ENCODE measurements at places on chromosomes 6 and 20.

DNA sequence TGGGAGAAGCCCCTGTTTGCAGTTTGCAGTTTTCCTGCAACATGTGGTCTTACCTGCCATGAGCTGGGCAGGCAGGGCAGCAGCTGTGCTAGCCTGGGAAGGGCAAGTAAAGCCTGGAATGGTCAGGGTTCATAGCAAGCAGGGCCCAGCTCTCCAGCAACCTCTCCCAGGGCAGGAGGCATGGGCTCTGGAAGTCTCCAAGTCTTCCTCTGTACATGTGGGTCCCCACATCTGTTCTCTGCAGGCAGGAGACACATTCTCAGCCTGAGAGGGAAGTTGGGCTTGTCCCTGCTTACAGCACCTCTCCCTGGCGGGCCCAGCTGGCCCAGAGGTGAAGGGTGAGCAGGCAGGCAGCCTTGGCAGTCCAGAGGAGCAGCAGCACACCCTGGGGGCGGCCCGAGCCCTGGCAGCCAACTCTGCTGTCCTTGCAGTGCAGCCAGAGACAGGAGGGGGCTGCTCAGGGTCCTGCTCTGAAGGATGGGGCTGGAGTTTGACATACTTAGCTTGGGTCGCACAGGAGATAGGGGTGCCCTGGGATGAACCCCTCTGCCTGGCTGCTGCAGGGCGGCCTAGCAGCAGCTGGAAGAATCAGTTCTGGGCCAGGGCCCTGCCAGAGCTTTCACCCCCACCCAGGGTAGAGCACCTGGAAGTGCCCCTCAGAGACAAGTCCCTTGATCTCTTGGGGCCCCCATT lies 176.0 kb downstream of the MRPL14 start:
- no peak for DNase-seq

DNA sequence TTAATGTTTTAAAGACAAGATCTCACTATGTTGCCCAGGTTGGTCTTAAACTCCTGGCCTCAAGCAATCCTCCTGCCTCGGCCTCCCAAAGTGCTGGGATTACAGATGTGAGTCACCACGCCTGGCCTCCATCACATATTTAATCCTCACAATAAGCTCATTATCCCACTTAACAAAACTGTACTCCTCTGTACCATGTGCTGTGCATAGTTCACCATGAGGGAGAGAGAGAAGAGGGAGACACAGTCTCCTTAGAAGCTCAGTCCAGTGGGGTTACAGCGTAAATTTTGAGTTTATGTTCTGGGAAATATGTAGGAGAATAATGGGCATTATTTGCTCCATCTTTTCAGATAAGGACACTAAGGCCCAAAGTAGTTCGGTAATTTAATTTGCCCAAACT lies 7.9 kb upstream of the CPNE5 start:
- DNase-seq = no peak

DNA sequence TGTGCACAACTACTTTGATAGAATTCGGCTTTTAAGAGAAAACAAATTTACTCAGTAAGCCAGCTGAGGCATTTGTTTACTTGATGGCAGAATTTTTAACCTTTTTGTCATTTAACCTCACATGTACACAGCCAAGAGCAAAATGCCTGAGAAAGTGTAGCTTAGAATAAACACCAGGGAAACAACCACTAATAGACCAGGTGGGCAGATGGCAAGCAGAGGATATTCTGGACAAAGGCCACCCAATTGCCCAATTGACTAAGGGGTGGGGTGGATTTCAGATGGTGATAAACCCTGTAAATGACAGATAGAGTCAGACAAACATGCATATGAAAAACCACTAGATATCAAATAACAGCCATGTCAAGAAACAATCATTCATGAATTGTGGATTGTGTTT lies 190.7 kb upstream of the FBXL4 start:
- no peak for DNase-seq

GRCh38 chr6:626236-626635 lies 30.7 kb downstream of the HUS1B start:
- DNase-seq = no peak

DNA sequence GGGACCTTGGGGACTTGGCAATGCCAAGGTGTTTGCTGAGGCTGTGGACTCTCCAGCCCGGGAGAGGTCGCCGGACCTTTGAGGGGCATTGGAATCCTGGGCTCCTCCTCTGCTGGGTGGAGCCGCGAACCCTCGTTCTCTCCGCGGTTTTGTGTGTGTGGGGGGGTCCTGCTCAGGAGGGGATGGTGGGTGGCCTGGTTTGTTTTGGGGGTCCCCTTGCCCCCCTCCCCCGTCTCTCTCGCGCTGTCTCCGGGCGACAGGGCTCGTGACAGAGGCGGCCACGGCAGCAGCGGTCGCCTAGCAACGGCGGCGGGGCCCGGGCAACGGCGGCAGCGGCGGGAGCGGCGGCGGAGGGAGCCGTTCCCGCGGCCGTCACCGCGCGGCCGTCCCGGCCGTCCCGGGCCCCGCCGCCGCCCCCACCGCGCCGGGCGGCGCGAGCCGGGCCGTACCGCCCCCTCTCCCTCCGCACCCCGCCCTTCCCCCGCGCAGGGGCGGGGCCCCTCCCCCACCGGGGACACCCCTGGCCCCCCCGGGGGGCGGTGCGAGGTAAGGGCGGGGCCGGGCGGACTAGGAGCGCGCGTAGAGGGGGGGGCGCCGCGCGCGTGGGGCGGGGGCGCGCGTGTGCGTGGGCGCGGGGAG lies 7.8 kb downstream of the SYNGAP1 start:
- DNase-seq = peak; percentile 42

DNA sequence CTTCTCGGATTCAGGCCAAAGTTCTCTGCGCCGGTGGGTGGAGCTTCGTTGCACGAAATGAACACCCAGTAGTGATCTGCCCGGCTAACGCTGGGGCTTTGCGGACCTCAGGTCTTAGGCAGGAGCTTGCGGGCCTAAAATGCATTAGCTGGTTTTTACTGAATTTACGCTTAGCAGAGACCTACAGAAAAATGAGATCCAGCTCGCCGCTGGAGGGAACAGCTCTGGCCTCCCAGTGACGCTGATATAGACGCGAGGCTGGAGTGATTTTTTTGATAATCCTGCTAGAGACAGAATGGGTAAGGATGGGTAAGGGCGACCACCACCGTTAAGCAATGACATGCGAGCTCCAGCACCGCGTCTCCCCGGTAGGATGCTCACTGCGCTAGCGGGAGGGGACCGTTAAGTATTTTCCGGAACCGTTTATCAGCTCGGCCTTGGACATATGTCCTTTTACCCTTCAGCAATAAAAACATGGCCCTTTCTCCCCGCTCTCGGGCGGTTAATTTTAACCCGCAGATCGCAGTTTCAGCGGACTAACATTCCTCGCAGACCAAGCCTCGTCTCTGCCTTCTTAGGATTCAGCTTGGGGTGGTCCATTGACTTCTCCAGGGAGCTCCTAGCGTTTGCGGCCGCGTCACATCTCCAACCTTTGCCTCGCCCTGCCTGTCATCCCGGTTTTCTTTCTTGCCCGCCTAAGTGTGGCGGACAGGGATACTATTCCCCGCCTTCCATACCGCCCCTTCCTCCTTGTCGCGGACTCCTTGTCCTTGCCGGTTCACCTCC lies 109.3 kb downstream of the GPX5 start:
- no peak for DNase-seq

DNA sequence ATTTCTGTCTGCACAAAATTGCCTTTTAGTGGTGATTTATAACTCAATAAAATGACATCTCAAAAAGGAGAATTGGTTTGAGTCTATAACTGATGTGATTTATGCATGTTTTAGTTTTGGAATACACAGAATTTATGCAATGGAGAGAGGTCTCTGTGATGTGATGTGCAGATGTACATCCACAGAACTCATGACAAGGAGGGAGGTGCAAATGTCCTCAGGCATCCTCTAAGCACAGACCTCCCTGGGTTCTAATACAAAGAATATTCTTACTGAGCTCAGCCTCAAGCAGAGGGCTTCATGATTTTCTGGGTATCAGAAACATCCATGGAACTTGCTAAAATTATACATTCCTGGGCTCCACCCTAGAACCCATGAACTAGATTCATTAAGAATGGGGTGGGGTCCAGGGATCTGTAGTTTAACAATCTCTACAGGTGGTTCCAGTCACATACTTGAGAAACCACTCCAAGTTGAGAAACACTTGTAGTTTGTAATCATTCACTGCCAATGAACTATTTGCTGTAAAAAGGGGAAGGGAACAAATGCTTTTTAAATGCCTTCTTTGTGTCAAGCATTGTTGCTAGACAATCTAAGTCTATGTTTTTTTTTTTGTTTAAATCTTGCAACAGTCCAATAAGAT lies 60.2 kb upstream of the NEDD9 start:
- no peak for DNase-seq

- DNase-seq = no peak
These were observed 6.1 kb downstream of the SLC29A1 start for GRCh38 chr6:44229376-44230033.

DNA sequence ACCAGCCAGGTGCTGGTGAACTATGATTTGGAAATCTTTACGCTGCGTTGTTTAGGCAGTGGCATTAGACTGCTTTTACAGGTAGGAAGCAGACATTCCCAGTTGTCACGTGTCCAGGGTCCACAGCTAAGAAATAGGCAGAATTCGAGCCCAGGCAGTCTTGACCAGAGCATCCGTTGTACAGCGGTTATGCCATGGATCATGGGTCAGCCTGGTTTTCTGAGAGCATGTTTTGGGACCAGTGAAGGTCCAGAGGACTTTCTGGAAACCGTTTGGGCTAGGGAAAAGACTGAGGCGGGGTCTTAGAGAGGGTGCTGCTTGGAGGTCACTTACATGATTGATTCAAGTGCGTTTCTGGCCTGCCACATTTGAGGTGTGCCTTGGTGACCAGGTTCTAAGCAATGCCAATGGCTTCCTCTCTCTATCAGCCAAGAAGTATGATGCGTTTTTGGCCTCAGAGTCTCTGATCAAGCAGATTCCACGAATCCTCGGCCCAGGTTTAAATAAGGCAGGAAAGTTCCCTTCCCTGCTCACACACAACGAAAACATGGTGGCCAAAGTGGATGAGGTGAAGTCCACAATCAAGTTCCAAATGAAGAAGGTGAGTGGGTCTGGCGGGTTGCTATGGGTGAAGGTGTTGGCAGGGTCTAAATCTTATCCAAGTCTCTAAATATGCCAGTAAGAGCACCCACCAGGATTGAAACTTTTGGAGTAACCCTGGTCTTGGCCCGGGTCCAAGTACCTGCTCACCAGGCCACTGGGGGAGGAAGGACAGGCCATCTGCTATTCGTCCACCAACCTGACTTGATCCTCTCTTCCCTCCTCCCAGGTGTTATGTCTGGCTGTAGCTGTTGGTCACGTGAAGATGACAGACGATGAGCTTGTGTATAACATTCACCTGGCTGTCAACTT lies 1.8 kb downstream of the RPL10A start:
- no peak for DNase-seq

GRCh38 chr20:64057628-64058498 lies 5.1 kb upstream of the TCEA2 start:
- DNase-seq = peak; percentile 83

- DNase-seq = no peak
These were observed 50.9 kb upstream of the TAB2 start for GRCh38 chr6:149266659-149267058.

DNA sequence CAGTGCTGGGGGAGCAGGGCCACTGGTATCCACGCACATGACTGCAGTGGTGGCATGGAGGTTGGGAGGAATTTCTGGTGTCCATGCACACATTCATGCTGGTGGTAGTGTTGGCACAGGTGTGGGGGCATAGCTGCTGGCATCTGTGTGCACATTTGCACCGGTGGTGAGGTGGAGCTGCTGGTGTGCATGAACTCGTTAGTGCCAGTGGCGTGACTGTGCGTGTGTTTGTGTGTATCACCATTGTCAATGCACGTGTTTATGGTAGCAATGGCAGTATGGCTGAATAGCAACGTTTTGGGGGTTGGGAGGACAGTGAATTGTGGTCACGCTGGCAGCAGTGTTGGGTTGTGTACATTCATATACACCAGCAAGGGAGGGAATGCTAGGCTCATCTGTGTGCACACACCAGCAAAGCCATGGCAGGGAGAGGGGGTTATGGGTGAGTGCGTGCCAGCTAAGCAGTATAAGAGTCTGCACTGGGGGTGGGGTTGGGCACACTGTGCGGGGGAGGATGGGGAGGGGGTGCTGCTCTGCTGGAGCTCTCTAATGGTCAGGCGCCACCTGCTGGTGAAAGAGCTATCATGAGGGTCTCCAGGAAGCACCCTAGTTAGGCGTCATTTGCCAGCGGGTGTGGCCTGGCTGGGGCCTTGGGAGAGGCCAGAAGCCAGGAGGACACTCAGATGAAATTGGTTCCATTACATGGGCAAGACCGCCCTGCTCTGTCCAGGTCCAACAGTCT lies 626.1 kb upstream of the ID4 start:
- DNase-seq = no peak

DNA sequence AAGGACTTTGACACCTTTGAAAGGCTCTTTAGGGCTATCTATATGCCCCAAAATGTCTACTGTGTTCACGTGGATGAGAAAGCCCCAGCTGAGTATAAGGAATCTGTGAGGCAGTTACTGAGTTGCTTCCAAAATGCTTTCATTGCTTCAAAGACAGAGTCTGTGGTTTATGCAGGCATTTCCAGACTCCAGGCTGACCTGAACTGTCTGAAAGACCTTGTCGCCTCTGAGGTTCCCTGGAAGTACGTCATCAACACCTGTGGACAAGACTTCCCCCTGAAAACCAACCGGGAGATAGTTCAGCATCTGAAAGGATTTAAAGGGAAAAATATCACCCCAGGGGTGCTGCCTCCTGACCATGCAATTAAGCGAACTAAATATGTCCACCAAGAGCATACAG lies 65.2 kb downstream of the GCNT2 start:
- no peak for DNase-seq

GRCh38 chr6:30769088-30769852 lies 24.9 kb upstream of the IER3 start:
- peak; percentile 85 for DNase-seq

DNA sequence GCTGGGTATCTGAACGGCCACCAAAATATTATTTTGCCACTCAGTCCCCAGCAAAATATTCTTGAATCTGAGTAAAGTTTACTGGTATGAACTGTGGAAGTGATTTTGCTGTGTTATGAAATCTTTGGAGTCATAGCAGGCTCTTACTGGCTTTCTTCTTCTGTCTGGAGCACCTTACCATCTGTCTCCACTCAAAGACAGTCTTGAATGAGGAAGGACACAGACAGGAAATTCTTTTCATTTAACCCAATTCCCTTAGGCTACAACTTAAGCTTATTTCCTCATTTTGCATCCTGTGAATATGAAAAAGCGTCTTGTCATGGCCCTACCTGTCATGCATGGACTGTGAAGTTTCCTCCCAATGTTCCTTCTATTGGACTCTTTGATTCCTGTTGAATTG lies 24.7 kb downstream of the FNDC1 start:
- no peak for DNase-seq

GRCh38 chr6:79810185-79810705 lies 137.1 kb downstream of the ELOVL4 start:
- DNase-seq = no peak
